ENCODE measurements at places on chromosomes 1 and 21. TPM values are rescaled to one million over a fixed set of nuclear protein-coding genes. Genes with fewer than 3 reads are reported as not detected.

NKAIN1 gene
- total RNA-seq: under 0.01 TPM

ADCY10 gene
- 0.19 TPM for total RNA-seq

ZNF593OS gene
- total RNA-seq: not detected

OR2G6 gene
- total RNA-seq: not detected

KCNK2 gene
- 5.1 TPM for total RNA-seq

HSF2BP gene
- 0.96 TPM for total RNA-seq

GUCA2A gene
- not detected for total RNA-seq

RGS8 gene
- 0.28 TPM for total RNA-seq

PRAMEF14 gene
- total RNA-seq: not detected

SPATC1L gene
- 2.8 TPM for total RNA-seq

TSTD1 gene
- 41.4 TPM for total RNA-seq

All from regular cardiac myocyte (primary cell).